ENCODE measurements at places on chromosomes 2 and 18.

DNA sequence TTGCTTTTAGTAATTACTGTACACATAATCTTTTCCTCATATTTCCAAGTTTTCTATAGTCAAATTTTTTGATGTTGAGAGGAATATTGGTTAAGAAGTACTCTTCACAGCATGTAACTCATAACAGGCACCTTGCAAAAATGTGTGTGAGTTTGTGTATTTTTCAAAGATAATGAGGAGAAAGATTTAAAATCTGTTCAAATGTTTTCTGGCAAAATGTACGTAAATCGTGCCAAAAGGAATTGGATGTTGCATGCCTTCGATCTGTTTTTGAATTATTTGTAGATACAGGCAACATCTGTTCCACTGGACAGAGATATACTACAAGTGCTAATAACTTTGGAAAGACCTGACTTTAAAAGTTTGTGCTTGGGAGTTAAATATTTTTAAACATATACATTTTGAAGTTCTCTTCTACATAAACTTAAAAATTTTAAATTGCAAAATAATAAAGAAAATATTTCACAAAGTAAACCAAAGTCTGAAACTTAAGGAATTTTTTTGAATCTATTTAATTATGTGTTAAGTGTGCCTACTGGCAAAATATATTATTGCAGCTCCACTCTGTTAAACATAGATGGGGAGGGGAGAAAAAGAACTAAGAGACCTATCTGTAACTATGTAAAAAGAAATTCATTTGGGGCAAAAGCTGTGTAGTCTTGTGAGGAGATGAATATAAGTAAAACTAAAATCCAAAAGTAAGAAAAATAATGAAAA is 133.5 kb upstream of the UBE2E3 start:
- no peak for DNase-seq

DNA sequence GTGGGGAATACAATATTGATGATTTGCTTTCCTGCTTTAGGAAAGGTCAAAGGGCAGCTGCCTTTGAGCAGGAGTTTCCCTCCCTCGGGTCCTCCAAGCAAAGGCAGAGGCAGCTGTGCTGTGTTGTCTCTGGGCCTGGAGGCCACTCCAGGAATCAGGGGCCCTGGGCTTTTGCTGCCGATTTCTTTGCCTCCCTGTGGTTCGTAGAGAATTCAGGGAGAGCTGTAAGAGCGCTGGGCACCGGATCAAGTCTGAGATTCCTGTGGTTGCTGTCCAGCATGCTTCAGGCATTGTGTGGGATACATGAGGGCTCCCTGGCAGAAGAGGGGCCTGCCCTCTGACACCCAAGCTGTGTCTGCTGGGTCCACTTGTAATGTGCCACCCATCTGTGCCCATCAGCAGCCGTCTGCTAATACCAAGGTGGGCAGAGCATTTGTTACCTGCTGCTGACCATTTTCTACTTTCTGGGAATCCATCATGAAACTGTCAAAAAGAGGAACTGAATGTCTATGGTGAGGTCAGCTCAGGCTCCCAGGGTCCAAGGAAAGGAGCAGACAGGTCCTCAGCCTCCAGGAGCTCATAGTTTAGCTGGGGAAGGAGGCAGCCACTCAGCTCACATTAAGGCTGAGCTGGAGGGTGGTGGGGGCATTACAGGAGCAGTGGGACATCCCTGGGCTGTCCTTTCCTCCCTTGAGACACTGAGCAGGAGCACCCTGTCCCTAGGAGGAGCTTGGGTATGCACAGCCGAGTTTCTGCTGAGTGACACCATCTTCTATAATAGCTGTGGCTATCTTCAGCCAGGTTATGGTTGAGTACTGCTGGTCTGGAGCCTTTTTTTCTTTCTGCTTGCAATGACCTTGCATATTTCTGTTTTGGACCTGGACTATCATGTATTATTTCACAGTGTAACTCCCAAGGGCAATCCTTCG is 68.5 kb downstream of the CTIF start:
- DNase-seq, result no peak

- DNase-seq, result no peak
Measured at GRCh38 chr2:102376052-102376591, 20.5 kb downstream of the IL18R1 start.

DNA sequence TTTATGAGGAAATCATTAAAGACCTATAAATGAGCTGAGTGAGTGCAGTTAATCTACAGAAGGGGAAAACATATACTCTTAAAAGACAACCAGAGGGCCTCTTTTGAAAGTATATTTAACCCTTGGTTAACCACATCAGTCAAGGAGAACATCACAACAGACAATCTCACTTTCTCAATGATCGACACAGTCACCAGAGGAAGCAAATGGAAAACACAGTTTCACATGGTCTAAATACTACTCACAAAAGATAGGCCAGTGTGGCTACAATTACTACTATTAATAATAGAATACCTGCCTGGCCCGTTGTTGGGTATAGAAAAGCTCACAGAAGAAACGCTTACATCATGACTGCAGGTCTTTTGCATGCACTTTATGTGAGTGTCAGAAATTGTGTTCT is 426.2 kb downstream of the NCKAP5 start:
- no peak for DNase-seq

GRCh38 chr2:157194097-157194688 is 63.3 kb upstream of the GALNT5 start:
- DNase-seq, result peak; percentile 5

GRCh38 chr2:113877711-113878598 is 11.9 kb upstream of the ACTR3 start:
- no peak for DNase-seq

- no peak for DNase-seq
Measured at GRCh38 chr2:94890234-94890633, 19.0 kb downstream of the TEKT4 start.

GRCh38 chr18:35466334-35466733 is 31.4 kb downstream of the INO80C start:
- DNase-seq, result no peak

DNA sequence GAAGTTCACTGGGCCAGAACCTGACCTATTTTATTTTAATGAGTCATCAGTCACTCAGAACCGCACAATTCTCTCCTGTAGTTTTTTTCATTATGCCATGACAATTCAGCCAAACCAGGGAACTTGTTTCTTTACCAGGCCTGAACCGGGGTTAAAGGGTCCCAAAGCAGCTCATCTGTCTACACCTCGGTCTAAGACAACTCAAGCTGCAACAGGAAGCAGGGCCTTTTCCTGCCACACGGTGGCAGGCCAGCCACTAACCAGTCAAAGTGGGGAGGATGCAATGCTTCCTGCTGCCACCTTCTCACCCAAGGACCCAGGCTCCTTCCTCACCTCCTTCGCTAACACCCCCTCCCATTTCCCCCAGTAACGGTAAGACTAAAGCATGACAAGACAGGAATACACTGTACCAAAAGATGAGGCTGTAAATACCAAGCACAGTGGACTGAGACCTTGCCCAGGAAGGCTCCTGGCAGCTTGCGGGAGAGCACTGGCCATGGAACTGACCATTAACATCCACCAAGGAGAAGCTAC is 56.7 kb upstream of the ACKR3 start:
- DNase-seq, result peak; percentile 59

DNA sequence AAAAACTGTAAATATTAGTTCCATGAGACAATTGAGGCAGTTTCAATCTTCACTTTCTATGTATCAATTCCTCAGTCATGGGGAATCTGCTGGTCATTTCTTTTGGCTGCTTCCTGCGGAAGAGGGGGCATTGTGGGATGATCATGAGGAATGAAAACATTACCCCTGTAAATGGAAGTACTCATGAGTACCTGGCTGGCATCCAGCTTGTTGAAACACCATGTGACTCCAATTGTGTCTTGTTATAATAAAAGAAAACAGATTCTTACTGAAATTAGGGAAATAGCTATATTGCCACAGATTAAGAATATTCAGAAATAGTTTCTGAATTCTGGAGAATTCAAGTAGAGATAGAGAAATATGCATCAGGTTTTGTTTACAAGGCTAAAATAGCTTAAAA is 41.6 kb upstream of the GPR39 start:
- no peak for DNase-seq

GRCh38 chr2:207282916-207283315 is 117.2 kb upstream of the KLF7 start:
- no peak for DNase-seq

- DNase-seq, result no peak
Measured at GRCh38 chr2:84855731-84856130, 25.2 kb downstream of the TRABD2A start.

DNA sequence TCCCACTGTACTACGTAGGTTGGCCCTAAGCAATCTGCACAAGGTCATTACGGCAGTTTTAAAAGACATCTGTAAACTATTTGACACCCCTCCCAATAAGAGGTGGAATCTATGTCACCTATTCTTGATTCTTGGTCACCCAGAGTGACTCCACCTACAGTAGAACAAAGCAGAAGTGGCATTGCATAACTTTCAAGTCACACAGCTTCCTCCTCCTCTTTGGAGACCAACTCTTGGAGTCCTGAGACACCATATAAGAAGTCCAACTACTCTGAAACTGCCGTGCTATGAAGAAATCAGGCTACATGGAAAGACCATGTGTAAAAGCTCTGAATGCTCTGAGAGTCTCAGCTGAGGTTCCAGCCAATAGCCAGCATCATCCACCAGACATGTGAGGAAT is 253.5 kb upstream of the CDH20 start:
- no peak for DNase-seq

DNA sequence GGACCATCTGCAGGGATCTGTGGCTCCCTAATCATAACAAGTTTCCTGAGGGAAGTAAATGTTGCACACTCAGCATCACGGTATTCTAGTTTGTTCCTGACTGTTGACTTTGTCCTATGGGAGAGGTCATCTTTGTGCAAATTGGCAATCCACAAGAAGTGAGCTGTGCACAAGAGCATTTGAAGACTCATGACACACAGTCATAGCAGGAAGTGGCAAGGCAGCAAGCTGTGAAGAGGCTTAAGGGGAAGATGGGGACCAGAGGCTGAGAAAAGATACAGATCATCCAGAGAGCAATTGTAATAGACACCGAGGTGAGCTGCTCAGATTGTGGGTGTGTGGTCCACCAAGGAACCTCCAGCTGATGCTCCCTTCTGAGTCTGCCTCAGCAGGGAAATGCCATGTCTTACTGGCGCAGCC is 2.7 kb downstream of the TNP1 start:
- DNase-seq, result no peak

- no peak for DNase-seq
Measured at GRCh38 chr2:235091421-235091820, 139.6 kb downstream of the SH3BP4 start.
